ENCODE measurements at places on chromosomes 13 and 19.

DNA sequence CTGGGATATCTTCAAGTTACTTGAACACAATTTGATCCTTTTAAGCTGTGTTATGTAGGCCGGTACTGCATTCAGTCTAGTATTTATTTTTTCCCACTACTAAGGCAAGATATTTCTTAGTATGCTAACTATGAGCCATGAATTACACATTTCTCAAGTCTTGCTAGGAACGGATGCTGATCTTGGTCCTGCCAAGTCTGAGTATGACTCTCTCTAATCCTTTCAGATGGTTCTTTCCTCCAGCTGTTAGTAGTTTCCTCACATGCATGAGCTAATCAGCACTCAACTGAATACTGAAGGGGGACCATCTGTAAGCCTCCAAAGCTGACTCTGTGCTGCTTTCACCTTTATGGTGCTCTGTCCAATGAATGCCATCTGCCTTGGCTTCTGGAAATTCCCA, 460.3 kb downstream of the KCTD12 start:
- no peak for DNase-seq

DNA sequence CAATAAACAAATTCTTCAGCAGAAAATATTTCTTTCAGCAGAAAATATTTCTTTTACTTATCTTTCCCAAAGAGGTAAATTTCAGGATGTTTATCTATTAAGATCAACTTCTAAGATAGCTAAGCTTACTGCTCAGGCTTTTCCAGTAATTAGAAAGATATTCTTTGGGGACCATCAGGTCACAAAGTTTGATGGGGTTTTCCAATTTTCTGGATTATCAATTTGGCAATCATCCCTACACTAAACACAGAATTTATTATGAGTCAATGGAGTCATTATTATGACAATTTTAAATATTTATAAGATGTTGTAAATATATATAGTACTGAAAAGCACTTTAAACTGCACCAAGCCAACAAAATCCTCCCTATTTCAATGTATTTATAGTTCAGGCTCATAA, 137.6 kb downstream of the AKAP11 start:
- no peak for DNase-seq

GRCh38 chr19:3323026-3323425, 43.4 kb upstream of the NFIC start:
- DNase-seq = no peak

GRCh38 chr13:67951431-67951830, 721.3 kb upstream of the PCDH9 start:
- DNase-seq = no peak

DNA sequence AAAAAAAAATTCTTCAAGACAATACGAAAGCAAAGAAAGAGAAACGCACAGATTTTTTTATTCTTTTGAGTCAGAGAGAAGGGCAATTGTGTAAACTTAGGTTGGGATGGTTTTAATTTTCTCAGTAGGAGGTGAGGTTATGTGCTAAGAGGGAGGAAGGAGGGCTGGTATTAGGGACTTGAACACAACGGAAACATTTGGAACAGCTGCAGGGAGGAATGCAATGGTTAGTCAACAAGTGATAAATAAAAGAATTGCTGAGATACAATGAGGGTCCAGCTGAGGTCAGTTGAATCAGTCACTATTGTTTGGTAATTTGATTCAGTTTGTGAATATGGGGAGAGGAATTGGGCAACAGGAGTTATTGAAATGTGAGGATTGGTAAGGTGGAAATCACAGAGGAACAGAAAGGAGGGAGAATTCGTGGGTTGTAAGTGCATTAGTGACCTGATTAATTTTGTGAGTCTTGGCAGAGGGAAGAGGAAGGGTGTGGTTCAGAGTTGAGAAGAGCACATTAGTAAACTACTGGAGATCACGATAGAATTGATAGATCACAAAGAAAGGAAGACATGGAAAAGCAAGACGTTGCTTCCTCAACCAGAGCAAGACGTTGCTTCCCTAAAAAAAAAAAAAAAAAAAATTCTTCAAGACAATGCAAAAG, 499.5 kb upstream of the SPRY2 start:
- no peak for DNase-seq
